Tibial nerve (tissue), 4 donors: ENCODE measurements at places on chromosomes 4 and X.
A peak's percentile ranks its signal among the peaks of the same experiment; 100 is the strongest.

- no peak for DNase-seq
These were observed 67.6 kb upstream of the TMEM150C start for GRCh38 chr4:82629238-82630000.

DNA sequence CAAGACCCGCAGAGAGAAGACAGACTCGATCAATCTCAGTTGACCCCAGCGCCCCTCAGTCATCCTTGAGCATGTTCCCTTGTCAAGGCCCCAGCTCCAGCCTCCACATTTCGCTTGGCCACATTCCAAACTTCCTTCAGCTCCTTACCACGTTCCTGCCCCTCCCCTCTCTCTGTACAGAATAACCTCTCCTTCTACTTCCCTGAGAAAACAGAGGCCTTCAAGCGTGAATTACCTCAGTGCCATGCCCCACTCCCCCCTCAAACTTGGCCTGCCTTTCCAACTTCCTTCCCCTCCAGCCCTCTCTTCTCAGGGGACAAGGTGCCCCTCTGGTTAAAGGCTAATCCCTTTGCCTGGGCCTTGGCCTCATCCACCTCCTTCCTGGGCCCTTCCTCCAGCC lies 3.2 kb upstream of the RIPPLY1 start:
- DNase-seq: no peak

- no peak for DNase-seq
These were observed 670.5 kb downstream of the GABRG1 start for GRCh38 chr4:45453258-45453853.

GRCh38 chrX:153651540-153652079 lies 4.6 kb downstream of the DUSP9 start:
- DNase-seq: no peak

GRCh38 chr4:117001077-117001476 lies 84.3 kb downstream of the TRAM1L1 start:
- DNase-seq: no peak

DNA sequence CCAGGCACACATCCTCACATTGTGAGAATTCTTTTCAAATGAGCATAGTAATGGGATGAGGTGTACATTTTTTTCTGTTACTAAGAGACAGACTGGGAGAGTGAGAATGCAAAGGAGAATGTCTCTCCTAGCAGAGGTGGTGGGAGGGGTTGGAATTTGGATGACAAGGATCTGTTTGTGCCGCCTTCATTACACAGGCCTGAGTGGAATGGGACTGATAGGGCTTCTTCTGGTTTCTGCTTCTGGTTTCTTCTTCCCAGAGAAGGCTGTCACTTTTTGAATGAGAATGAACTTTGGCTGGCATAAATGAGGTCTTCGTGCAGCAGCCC lies 55.4 kb downstream of the C4orf51 start:
- no peak for DNase-seq

GRCh38 chrX:120301960-120302359 lies 9.3 kb downstream of the TMEM255A start:
- no peak for DNase-seq

GRCh38 chrX:1165535-1166196 lies 46.8 kb downstream of the CRLF2 start:
- no peak for DNase-seq

- DNase-seq: no peak
These were observed 231.4 kb upstream of the GPC4 start for GRCh38 chrX:133646719-133647116.

DNA sequence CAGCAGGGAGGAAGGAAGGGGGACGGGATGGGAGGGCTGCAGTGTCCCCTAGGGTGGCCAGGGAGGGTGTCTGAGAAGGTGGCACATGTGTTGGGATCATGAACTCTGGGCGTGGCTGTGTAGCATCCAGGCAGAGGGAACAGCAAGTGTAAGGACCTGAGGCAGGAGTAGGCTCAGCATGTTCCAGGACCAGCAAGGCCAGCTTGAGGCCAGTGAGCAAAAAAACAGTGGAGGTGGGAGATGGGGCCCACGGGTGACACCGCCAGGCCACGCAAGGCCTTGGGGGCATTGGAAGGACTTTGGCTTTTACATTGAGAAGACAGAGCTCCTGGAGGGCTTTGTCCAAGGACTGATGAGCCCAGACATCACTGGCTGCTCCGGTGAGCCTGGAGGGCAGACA lies 16.5 kb upstream of the WFS1 start:
- DNase-seq: no peak

DNA sequence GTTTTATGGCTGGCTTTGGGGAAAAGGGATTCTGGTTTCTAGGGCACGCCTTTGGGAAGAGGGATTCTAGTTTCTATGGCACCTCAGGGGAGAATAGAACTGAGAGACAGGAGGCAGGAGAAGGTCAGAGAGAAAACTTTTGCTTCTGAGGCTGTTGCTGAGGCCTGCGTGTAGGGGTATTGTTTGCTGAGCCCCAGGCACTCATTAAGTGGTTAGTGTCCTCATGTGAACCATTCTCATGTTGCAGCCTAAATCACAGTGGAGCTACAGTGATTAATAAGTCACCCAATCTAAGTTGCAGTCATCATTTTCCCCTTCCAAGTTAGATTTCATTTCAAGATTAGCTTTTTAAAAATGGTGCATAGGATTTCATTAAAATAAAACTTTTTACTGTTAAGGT lies 29.0 kb downstream of the VCX3A start:
- DNase-seq: no peak

GRCh38 chr4:1577822-1578217 lies 106.3 kb downstream of the FAM53A start:
- DNase-seq: no peak

GRCh38 chr4:75287738-75288517 lies 226.3 kb downstream of the RCHY1 start:
- no peak for DNase-seq

- no peak for DNase-seq
These were observed 309.4 kb downstream of the MAPK10 start for GRCh38 chr4:86050496-86050895.

- DNase-seq: no peak
These were observed 1906.6 kb upstream of the TENM3 start for GRCh38 chr4:180336494-180337090.

DNA sequence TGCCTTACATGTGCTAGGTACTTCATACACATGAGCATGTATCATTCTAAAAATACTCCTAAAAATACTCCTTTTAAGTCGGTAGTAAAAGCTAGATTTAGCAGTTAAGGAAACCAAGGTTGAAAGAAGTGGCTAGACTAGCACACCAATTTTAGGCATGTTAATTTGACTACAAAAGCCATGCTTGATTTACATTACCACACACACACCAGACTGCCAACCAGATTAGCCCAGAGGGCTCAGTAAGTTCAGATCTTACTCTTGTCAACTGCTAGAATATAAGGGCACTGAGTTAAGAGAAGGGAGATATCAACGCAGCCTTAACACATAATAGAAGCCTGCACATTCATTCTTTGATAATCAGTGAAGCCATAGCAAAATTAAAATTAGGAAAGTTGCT lies 117.9 kb downstream of the MID1IP1 start:
- no peak for DNase-seq

- DNase-seq: no peak
These were observed 156.5 kb upstream of the PJA1 start for GRCh38 chrX:69321789-69322188.

DNA sequence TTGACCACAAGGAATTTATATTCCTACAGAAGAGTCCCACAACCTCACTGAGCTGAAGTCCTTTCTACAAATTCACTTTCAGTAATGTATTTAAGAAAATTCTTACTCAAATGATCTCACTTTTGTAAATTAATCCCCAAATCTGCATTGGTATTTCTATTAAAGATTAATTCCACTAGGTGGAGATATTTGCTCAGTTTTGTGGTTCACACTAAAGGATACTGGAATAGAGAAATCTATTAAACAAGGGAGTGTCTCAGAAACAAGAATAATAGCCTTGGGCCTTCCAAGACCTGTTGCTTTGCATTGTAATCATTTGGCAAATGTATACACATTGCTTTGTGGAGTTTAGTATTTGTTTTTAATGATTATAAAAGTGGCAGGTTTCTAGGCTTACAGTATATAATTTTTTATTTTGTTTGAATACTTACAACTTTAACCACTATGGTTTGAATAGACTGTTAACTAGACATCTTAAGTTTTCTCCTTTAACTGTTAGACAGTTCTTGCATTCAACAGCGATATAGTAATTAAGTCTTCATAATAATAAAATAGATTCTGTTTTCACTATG lies 25.9 kb downstream of the CFAP299 start:
- DNase-seq: no peak

DNA sequence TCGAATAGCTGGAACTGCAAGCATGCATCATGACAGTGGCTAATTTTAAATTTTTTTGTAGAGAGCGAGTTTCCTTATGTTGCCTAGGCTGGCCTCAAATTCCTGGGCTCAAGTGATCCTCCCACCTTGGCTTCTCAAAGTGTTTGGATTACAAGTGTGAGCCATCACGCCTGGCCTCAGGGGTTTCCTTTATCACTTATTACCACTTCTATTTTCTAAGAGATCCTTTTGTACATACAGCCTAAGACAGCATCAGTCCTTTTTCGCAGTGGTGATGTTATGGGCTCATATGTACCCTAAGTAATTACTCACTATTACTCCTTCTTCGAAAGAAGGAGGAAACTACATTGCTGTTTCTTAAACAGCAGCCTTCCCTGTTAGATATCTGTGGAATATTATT lies 54.1 kb upstream of the CDKN2AIP start:
- no peak for DNase-seq

DNA sequence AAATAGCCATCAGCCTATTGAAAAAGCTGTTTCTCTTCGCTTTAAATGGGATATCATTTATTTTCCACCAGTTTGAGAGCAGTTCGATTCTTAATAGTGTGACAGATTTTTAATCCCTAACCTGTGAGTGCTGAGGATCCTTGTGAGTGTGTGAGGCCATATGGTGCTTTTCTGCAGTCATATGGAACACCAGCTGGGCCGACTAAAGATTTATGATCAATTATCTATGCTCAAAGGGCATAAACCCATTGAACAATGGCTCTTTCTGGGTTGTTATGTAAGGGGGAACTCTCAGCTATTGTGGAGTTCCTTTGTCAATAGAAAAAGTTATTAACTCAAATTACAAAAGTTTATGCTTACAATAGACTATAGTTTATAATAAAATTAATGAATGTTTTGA lies 1003.6 kb downstream of the FAT4 start:
- no peak for DNase-seq

DNA sequence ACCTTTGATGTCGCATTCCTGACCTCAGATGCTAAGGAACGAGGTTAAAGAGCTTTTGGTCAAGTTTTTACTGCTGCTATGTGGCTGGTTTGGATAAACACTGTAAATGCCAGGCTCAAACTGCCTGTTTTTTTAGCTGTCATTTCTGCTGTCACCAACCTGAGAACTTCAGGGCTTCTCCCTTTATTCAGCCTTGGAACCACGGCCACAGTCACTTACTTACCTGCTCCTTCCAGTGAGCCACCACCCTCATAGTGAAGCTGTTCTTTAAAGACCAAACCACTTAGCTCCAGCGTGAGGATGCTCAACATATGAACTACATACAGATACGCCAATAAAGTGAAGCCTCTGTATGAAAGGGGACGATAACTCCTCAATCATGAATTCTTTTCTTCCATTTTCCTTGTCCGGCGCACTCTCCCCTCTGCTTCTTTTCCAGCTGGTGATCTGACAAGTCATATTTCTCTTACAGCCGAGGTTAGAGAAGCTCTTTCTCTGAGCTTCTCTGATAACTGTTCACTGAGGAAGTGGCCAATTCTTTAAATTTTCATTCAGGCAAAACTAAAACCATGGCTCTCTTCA lies 152.8 kb upstream of the ANK2 start:
- DNase-seq: no peak

GRCh38 chr4:108492816-108493595 lies 127.4 kb upstream of the RPL34 start:
- DNase-seq: no peak

DNA sequence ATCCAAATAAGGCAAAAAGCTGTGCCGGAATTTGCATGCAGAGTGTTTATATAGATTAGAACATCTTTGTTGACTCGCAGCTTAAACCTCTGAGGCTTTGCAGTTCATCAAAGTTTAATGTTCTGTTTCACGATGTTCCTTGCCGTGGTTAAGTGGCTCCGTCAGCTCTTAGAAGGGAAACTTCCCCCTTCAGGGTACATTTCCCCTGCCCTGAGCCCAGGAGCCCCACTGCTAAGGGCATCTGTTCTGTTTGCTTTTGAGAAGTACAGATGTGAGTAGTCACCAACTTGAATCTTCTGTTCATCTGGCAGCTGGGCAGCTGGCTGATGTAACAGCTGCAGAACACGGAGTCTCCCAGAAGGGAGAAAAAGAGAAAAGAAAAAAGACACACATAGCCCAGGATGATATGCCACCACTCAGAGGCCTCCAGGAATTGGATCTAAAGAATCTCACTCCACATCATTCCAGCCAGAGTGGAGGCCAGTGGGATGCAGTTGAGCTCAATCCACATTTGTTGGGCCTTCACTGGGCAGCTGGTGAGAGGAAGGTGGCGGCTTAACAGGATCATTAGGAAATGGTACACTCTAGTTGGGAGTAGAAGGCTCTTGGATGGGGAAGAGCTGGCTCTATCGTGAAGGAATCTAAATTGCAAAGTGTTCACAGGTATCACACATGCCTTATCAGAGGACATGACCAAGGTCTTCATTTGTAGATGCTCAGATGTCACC lies 178.7 kb upstream of the RBPJ start:
- peak; percentile 25 for DNase-seq

DNA sequence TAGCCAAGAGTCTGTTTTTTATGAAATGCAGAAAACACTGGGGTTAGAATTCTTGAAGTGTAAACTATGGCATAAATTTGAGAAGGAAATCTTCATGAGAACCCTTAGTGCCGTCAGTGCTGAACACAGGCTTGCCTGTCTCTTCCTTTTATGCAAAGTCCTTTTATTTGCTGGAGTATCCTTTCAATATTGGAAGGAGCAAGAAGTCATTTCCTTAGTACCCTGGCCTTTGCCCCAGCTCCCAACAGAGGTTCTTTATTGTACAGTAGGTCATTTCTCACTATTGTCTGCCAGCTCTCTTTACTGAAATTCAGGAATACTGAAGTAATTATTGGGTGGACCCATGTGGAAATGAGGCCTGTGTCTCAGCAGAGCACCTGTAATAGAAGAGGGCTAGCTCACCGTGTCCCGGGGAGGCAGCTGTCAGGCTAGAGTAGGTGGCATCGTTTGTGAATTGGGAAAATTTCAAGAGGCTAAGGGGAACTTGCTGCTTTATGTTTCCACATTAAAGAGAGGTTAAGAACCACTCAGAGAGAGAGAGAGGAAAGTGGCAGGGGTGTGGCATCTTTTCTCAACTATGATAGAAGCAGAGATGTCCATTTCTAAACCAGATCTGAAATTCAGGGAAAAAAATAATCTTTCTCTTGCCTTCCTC lies 8.7 kb downstream of the FHDC1 start:
- DNase-seq: no peak

GRCh38 chr4:148827781-148828180 lies 385.6 kb upstream of the NR3C2 start:
- DNase-seq: no peak

DNA sequence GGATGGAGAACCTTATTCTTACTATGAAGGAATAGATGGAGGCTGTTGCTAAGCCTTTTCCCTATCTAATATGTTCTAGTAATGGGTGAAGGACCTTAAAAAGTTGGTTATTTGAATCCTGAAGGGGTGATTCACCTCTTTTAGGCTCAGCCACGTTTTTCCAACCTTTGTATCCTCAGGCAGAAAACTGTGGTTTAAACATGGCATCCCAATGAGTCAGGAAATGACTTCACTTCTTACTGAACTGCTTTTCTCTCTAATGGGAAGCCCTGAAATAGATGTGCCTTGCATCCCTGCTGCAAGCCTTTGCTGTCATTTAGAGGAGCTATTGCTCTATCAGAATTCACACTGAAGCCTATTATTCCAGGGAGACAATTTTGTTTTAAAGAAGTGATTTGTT lies 191.0 kb upstream of the ARX start:
- no peak for DNase-seq

- no peak for DNase-seq
These were observed 125.6 kb downstream of the ARHGAP24 start for GRCh38 chr4:85600501-85600900.
